ENCODE measurements at places on chromosomes 11 and 22.

DNA sequence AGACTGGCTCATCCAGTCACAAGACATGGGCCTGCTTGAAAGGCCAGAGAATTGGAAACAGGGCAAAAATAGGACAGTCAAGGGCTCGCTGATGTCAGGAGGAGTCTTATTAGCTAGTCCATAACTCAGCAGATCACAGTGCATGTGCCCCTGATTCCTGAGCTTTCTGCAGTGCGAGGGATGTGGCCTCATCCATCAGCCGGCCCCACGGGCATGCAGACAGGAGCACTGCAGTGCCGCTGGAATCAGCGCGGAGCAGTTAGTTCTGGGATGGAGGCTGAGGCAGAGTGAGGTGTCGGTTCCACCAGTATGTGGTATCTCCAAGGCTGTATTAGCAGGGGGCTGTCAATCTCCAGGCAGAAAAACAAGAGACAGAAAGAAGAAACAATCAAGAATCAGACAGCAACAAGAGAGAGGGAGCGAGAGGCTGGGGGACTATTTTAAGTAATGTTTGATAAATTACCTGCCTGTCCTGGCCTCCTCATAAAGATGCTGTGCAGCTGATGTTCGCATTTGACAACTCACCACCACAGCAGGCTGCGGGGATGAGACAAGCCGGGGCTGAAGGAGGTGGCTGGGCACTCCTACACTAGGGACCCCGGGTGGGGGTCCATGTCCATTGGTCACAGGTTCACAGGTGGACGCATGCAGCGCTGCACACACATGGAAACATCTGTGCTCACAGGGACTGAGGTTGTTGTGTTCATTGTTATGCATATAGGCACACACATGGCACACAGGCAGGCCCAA, 167.2 kb downstream of the TRIM29 start:
- no peak for DNase-seq

DNA sequence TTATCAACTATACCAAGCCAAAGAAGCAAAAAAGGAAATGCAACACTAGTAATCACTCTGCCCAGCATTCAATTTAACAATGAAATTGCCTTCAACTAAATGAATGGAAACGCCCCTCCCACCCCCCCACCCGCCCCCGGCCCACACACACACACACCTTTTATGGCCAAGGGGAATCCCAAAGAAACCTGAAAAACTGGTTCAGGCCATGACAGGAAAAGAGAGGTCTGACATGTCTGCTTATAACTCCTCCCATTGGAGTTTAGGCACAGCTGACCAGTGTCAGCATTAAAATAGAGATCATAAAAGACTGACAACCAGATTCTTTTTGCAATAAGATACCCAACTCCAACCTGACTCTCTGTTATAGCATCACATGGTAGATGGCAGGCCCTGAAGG, 42.6 kb downstream of the ACER3 start:
- DNase-seq: no peak

DNA sequence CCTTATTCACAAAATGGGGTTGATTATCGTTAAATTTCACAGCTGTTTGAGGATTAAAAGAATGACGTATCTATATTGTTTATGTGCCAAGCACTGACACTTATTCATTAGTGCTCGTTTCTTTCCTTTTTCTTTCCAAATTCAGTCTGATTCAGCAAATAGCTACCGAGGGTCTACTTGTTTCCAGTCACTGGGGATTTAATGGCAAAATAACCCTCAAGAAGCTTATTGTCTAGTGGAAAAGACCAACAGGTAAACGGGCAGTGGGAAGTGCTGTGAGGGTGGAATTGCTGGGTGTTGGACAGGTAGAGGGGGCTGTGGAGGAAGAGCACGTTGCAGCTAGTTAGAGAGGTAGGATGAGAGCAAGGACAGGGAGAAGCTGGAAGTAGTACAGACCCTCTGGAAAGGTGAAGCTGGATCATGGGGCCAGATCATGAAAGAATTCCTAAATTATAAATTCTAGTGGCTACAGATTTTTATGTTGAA, 48.3 kb upstream of the BIRC3 start:
- DNase-seq: no peak

- DNase-seq: peak; percentile 79
These were observed 21.4 kb downstream of the CREB3L1 start for GRCh38 chr11:46298699-46299433.

DNA sequence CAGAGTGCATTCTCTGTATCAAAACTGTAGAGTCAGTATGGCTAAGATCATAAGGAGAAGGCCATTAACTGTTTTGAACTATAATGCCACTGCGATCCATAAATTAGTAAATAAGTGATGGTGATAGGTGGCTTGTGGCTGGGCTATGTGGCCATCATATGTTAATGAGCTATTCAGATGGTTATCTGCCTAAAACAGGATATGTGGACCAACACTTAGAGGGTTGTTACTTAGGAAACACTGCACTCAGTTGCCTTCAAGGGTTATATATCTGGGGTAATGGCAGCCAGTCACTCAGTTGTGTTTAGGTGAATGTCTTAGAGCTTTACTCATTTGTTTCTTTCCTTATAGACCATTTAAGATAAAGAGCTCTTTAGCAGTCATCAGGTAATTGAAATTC, 66.0 kb downstream of the PPP2R1B start:
- no peak for DNase-seq

GRCh38 chr11:110566577-110566976, 136.8 kb downstream of the FDX1 start:
- DNase-seq: no peak

GRCh38 chr11:69822676-69823494, 3.7 kb upstream of the FGF3 start:
- no peak for DNase-seq
